Heart left ventricle (tissue), 16 donors: ENCODE measurements at places on chromosomes 7 and 10.

- DNase-seq = peak; percentile 45
- H3K27me3 ChIP-seq = no peaks in the 10 kb centered on the region
- no peaks in the 10 kb centered on the region for H3K36me3 ChIP-seq
- peaks cover 8% of the 10 kb centered on the region for H3K4me1 ChIP-seq
These were observed 315.7 kb downstream of the TNS3 start for GRCh38 chr7:47266131-47266706.

DNA sequence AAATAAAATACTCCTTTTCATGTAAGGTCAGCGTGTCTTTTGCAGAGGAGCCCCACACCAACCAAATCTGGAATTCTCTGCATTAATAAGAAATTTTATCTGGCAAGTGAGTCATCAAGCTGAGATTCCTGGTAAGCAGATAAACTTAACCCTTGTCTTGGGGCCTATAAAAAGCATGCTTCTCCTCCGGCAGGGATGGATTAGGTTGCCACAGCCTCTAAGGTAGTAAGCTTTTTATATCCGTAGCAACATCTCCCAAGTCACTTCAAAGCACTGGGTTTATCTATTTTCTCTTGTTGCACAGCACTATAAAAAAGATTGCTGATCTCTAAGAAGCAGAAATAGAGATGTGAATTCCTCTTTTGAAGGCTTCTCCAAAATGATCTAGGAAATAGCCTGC is 202.8 kb upstream of the NOBOX start:
- H3K27me3 ChIP-seq = no peaks in the 10 kb centered on the region
- H3K4me3 ChIP-seq = no peak overlapping the region
- H3K36me3 ChIP-seq = no peaks in the 10 kb centered on the region
- no peak overlapping the region for H3K27ac ChIP-seq

DNA sequence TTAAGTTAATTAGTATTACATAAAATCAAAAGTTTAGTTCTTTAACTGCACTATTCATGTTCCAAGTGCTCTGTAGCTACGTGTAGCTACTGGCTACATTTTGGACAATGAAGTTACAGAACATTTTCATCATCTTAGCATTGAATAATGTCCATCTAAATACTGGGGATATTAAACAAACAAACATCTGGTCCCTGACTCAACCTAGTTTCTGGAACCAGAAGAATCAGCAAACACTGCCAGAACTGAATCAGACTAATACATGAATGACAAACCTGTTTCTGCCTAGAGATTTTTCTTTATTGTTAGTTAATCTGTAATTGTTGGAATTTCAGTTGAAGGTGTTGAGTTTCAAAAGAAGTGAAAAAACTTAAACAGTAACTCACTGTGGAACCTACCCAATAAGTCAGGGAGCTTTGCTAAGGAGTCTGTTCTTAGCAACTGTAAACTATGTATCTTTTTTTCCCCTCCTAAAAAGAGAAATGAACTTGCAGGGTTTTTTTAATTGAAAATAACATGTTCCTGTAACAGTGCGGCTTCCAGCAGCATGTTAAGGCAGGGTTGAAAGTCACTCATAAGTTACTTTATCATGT is 58.3 kb downstream of the CDK13 start:
- DNase-seq = no peak
- no peaks in the 10 kb centered on the region for H3K4me1 ChIP-seq
- H3K4me3 ChIP-seq = no peak overlapping the region

DNA sequence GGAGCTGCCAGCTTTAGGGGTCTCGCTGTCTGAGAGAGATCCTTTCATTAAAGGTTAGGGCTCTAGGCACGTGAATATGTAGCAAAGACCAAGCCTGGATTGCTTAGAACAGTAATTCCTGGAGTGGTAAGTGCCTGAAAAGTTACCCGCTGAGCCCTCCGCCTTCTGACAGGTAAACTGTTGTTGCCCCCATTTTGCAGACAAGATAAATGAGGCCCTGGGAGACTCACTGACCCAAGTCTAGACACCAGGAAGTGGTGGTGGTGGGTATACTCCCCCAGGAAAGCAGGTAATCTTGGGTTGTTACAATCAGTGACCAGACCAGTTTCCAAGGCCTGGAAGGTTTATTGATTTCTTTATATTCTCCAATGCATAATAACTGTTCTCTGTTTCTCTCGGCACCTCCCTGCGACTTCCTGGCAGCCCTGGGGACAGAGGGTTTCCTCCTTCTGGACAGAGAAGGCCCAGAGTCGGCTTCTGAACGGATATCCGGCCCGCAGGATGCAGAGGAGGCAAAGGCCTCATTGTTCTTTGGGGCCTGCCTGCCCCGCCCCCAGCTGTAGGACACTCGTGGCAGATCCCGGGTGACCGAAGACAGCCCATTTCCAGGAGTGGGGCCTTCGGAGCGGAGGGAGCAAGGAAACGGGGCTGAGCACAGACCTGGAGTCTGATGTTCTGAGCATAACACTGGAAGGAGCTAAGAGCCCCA is 1.3 kb upstream of the GRK5 start:
- DNase-seq = peak; percentile 85
- no peaks in the 10 kb centered on the region for H3K36me3 ChIP-seq
- peaks cover 7% of the 10 kb centered on the region for H3K4me1 ChIP-seq
- H3K27me3 ChIP-seq = no peaks in the 10 kb centered on the region

DNA sequence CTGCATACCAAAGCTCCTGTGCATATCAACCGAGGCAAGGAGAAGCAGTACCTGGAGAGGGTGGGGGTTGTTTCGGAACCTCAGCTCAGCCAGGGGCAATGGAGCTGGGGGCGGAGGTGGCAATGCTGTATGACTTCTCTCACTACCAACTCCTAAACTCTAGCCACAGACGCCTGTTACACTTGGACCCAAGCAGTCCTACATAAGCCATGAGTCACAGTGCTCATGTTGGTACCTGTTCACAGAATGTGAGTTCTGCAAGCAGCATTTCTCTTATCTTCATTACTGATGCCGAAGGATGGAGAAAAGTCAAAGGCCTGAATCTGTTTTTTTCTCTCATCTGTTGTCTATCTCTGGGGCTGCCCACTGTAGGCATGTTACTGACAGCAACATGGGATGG is 3.2 kb upstream of the RAB18 start:
- H3K36me3 ChIP-seq = no peaks in the 10 kb centered on the region
- no peak for DNase-seq
- H3K4me3 ChIP-seq = no peak overlapping the region
- H3K27me3 ChIP-seq = no peaks in the 10 kb centered on the region

- no peak for DNase-seq
- H3K36me3 ChIP-seq = no peaks in the 10 kb centered on the region
- no peak overlapping the region for H3K27ac ChIP-seq
- H3K4me3 ChIP-seq = no peak overlapping the region
- no peaks in the 10 kb centered on the region for H3K27me3 ChIP-seq
These were observed 82.6 kb downstream of the GNAI1 start for GRCh38 chr7:80216996-80217842.

- DNase-seq = no peak
- no peak overlapping the region for H3K4me3 ChIP-seq
- no peaks in the 10 kb centered on the region for H3K4me1 ChIP-seq
These were observed 91.9 kb upstream of the PIK3CG start for GRCh38 chr7:106773228-106773627.

DNA sequence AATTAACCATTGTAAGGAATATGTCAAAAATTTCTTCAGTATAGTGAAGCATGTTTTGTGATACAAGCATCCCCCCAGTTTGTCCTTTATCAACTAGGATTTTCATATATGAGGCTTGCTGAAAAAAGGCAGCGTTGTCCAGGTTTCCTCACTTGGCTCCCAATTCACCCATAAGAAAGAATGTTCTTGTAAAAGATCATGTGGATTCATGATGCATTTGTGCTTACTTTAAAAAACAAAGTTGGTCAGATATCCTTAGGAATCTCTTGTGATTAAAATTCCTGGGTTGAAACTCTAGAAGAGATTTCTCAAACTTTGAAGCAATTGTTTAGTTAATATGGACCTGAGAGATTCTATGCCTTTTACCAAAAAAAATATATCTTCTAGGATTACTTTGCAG is 181.8 kb downstream of the KIAA1217 start:
- H3K4me1 ChIP-seq = peaks cover 3% of the 10 kb centered on the region
- H3K27me3 ChIP-seq = no peaks in the 10 kb centered on the region
- H3K36me3 ChIP-seq = no peaks in the 10 kb centered on the region
- no peak overlapping the region for H3K27ac ChIP-seq
- no peak overlapping the region for H3K4me3 ChIP-seq
- no peak for DNase-seq

- no peaks in the 10 kb centered on the region for H3K36me3 ChIP-seq
- no peaks in the 10 kb centered on the region for H3K27me3 ChIP-seq
- no peak overlapping the region for H3K27ac ChIP-seq
- no peak for DNase-seq
These were observed 59.7 kb downstream of the GPR85 start for GRCh38 chr7:113026941-113027340.

- no peaks in the 10 kb centered on the region for H3K27me3 ChIP-seq
- no peak overlapping the region for H3K4me3 ChIP-seq
- no peaks in the 10 kb centered on the region for H3K36me3 ChIP-seq
- no peak for DNase-seq
- H3K4me1 ChIP-seq = no peaks in the 10 kb centered on the region
These were observed 275.2 kb downstream of the PHTF2 start for GRCh38 chr7:78073609-78074382.

- H3K27me3 ChIP-seq = no peaks in the 10 kb centered on the region
- no peak overlapping the region for H3K27ac ChIP-seq
- no peaks in the 10 kb centered on the region for H3K4me1 ChIP-seq
- H3K36me3 ChIP-seq = no peaks in the 10 kb centered on the region
These were observed 33.0 kb upstream of the RET start for GRCh38 chr10:43043773-43044447.

DNA sequence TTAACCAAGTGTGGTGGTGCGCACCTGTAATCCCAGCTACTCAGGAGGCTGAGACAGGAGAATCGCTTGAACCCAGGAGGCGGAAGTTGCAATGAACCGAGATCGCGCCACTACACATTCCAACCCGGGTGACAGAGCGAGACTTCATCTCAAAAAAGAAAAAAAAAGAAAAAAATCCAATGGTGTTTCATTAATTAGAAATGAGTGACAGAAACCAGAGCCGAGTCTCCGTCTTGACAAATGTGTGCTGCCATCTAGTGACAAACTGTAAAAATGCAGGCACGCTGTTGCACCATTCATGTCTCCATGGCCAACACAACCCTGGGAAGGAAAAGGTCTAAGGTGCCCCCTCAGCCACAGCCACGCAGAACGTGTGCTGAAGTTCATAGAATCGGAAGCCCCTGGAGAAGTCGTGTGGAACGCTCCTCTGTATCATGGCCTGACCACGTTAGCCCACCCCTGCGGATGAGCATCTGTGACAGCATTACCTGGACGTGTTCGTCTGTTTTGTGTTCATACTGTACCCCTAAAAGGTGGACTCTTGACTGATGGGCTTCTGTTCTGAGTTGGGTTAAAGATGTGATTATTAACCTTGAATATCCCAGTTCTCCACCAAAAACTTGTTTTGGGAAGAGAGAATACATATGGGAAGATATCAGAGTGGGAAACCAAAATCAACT is 94.9 kb downstream of the LYZL2 start:
- H3K27ac ChIP-seq = peak overlapping the region; percentile 91
- peak; percentile 66 for DNase-seq
- H3K36me3 ChIP-seq = no peaks in the 10 kb centered on the region
- no peaks in the 10 kb centered on the region for H3K27me3 ChIP-seq

DNA sequence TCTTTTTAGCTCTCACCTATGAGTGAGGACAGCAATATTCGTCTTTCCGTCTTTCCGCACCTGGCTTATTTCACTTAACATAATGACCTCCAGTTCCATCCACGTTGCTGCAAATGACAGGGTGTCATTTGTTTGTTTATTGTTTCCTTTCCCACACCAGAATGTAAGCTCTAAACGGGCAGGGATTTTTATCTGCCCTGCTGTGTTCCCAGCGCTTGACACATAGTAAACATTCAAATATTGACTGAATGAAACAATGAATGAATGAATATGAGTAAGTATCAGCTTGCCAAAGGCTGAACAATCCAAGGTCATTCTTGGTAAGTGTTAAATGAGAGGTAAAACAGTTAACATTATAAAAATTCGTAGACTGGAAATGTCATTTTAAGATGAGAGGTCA is 12.8 kb downstream of the SH3PXD2A start:
- H3K4me1 ChIP-seq = peaks cover 41% of the 10 kb centered on the region
- DNase-seq = no peak
- no peak overlapping the region for H3K4me3 ChIP-seq
- no peaks in the 10 kb centered on the region for H3K36me3 ChIP-seq
- no peak overlapping the region for H3K27ac ChIP-seq
- H3K27me3 ChIP-seq = no peaks in the 10 kb centered on the region

DNA sequence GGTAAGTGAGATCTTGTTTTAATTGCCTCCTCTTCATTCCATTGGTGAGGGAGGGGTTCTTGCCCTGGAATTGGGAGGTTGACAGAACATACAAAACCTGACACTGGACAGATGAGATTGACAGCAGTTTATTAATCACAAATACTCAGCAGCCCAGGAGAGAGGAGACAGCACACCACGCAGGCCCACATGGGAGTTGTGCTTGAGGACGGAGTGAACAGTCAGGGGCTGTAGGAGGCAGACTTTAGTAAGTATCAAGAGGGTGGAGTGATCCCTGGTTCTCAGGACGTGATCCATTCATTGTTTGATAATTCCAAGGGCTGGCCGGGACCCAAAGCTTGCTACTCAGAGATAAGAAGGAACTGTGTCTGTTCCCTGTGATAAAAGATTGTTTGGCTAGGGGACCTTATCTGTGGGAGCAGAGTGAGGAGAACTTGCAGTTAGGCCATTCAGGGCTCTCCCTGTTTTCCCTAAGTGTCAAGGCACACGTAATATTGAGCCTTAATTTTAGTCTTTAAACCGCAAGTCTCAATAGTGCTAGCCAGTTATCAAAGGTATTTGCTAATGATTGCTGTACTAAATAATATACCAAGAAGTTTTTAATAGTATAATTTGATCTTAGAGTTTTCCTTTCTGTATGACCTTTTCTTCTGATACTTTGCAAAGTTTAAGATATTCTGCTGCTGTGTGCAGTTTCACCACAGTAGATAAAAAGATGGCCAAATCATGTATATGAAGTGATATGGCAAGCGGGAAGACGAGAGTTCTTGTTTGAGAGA is 14.5 kb downstream of the CAPZA2 start:
- no peak overlapping the region for H3K4me3 ChIP-seq
- peak; percentile 69 for DNase-seq
- H3K36me3 ChIP-seq = no peaks in the 10 kb centered on the region
- H3K4me1 ChIP-seq = peaks cover 39% of the 10 kb centered on the region
